ENCODE measurements at places on chromosomes 1 and 21. TPM values are rescaled to one million over a fixed set of nuclear protein-coding genes. Genes with fewer than 3 reads are reported as not detected.

The SFN gene
- 1.2 TPM for total RNA-seq

The C1QTNF12 gene
- 4.1 TPM for total RNA-seq

The C1orf185 gene
- not detected for total RNA-seq

The GNL2 gene
- 35.7 TPM for total RNA-seq

The MATN1 gene
- not detected for total RNA-seq

The CRYBG2 gene
- total RNA-seq: 0.52 TPM
